Activated CD4-positive, alpha-beta memory T cell treated with anti-CD3 and anti-CD28 coated beads for 36 hours (primary cell): ENCODE measurements at places on chromosomes 3 and 15. TPM values are rescaled to one million over a fixed set of nuclear protein-coding genes. Genes with fewer than 3 reads are reported as not detected.

The VPS8 gene
- total RNA-seq, result 28.7 TPM

GRCh38 chr3:167166594-167167253, 213.4 kb downstream of the ZBBX start:
- DNase-seq, result no peak
- no peaks in the 10 kb centered on the region for H3K4me1 ChIP-seq
- no peaks in the 10 kb centered on the region for H3K36me3 ChIP-seq

The MCF2L2 gene
- 3.9 TPM for total RNA-seq

DNA sequence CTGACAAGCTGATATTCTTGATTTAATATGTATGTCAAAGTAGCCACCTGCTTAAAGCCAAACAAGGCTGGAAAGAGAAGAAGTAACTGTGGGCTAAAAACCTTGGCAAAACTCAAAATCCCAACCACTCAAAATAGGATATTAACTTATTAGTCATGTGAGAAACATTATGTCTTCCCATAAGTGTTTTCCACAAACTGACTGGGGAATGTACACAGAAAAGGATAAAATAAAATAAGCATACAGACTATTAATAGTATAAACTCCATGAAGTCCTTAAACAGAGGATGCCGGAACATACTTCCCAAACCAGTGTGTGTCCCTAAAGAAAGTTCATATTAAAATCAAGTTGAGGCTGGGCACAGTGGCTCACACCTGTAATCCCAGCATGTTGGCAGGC, 263.7 kb upstream of the THBS1 start:
- no peaks in the 10 kb centered on the region for H3K4me1 ChIP-seq
- H3K27me3 ChIP-seq, result peaks cover 16% of the 10 kb centered on the region
- no peak overlapping the region for H3K27ac ChIP-seq
- H3K36me3 ChIP-seq, result no peaks in the 10 kb centered on the region

The CX3CR1 gene
- total RNA-seq, result 0.07 TPM

The CHRFAM7A gene
- total RNA-seq, result 0.90 TPM

DNA sequence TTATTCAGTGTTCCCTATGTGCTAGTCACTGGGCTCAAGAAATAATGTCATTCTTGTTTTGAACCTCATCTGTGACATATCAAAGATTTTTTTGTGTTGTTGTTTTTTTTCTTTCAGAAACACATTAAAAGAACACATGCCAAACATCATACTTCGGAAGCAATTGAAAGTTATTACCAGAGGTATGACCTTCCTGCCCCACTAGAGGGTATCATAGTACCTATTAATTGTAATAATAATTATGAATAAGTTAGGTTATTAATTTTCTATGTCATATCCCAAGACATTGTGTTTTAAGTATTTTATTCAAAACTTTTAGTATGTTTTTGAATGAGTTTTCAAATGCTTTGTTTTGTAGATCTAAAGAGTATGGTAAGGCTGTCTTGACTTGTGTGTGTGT, 65.7 kb downstream of the CDIN1 start:
- H3K4me1 ChIP-seq, result no peaks in the 10 kb centered on the region
- no peak overlapping the region for H3K27ac ChIP-seq
- H3K27me3 ChIP-seq, result no peaks in the 10 kb centered on the region
- no peak overlapping the region for H3K4me3 ChIP-seq
- no peak for DNase-seq

- H3K4me1 ChIP-seq, result peaks cover 63% of the 10 kb centered on the region
- H3K4me3 ChIP-seq, result peak overlapping the region; percentile 85
- H3K27ac ChIP-seq, result peak overlapping the region; percentile 96
- H3K27me3 ChIP-seq, result no peaks in the 10 kb centered on the region
- peaks cover 24% of the 10 kb centered on the region for H3K36me3 ChIP-seq
Observed at GRCh38 chr3:101827211-101828174, 21.8 kb upstream of the NFKBIZ start.

DNA sequence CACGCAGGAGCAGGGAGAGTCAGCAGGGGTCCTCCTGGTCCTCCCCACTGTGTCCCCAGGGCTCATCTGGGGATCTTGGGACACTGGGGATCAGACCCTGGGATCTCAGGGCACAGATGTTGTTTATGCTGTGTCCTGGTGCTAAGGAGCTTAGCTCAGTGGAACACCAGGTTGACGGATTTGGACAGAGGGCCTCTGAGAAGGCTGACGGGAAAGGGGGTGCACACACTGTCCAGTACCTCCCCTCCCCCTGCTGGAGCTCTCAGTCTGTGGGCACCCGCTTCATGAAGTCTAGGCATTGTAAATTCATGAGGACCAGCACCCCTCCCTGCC, 21.9 kb upstream of the SEMA3F start:
- no peaks in the 10 kb centered on the region for H3K27me3 ChIP-seq
- no peak for DNase-seq
- no peak overlapping the region for H3K4me3 ChIP-seq
- peaks cover 4% of the 10 kb centered on the region for H3K4me1 ChIP-seq
- H3K27ac ChIP-seq, result no peak overlapping the region
